T-helper 2 cell treated with Interferon-gamma antibody and Interleukin-4, amounts not matched to agents 100 ng/mL and 5 ng/mL, for 36 hours (primary cell): ENCODE measurements at places on chromosomes 2 and 18. TPM values are rescaled to one million over a fixed set of nuclear protein-coding genes. Genes with fewer than 3 reads are reported as not detected.

Gene TPO
- total RNA-seq: 1.2 and 1.8 TPM in 2 replicates

Gene CYTIP
- 195 and 203 TPM in 2 replicates for total RNA-seq

Gene C2orf66
- total RNA-seq: 0.20 and 0.41 TPM in 2 replicates

Gene DTNB
- 24.7 and 25.6 TPM in 2 replicates for total RNA-seq

Gene GDF7
- total RNA-seq: 0.02 TPM in 1 of 2 replicates, not detected in the other

Gene UPP2
- not detected in 2 replicates for total RNA-seq

Gene CCDC150
- 9.0 and 9.6 TPM in 2 replicates for total RNA-seq

Gene FAM124B
- total RNA-seq: 4.5 and 4.7 TPM in 2 replicates

Gene ANKRD36C
- 76.2 and 83.0 TPM in 2 replicates for total RNA-seq
